ENCODE measurements at places on chromosomes 2 and 18.

DNA sequence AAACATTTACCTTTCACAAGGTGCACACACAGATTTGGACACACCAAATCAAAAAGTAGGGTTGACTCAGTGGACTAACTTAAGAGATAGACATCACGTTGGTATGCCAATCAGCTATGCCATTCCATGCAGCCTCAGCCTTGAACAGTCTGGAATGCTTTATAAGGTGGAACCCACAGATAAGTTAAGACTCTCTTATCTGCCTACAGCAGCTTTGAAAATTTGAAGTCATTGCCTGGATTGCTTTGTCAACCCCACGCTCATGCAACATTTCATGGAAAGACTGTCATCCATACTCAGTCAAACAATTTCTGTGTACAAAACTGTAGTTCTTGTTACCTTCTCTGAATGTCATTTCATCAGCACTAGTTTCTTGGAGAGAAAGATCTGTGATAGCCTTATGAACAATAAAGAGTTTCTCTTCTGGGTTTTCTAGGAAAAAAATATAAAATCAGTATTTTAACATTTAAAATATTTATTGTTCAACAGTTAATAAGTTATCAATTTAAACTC is 1.2 kb downstream of the ERMN start:
- peaks cover 10% of the 10 kb centered on the region for H3K4me1 ChIP-seq
- H3K4me3 ChIP-seq: no peak overlapping the region
- no peak overlapping the region for H3K27ac ChIP-seq
- no peak for DNase-seq
- H3K27me3 ChIP-seq: no peaks in the 10 kb centered on the region

GRCh38 chr2:176979981-176980710 is 232.4 kb upstream of the HNRNPA3 start:
- DNase-seq: no peak
- H3K27ac ChIP-seq: no peak overlapping the region
- H3K36me3 ChIP-seq: no peaks in the 10 kb centered on the region
- H3K4me3 ChIP-seq: no peak overlapping the region

DNA sequence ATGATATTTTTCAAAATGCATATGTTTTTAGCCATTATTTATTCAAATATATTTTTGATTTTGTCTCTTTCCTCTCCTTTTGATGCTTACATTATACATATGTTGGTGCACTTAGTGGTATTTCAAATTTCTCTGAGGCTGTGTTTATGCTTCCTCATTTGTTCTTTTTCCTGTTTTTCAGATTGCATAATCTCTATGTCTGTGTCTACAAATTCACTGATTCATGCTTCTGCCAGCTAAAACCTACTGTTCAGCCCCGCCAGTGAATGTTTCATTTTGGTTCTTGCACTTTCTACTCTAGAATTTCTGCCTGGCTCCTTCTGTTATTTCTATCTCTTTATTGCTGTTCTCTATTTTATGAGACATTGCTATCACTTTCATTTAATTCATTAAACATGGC is 951.7 kb upstream of the CNTNAP5 start:
- H3K36me3 ChIP-seq: no peaks in the 10 kb centered on the region
- no peaks in the 10 kb centered on the region for H3K4me1 ChIP-seq
- H3K4me3 ChIP-seq: no peak overlapping the region
- no peaks in the 10 kb centered on the region for H3K27me3 ChIP-seq
- no peak overlapping the region for H3K27ac ChIP-seq

- no peak overlapping the region for H3K27ac ChIP-seq
- peaks cover 3% of the 10 kb centered on the region for H3K27me3 ChIP-seq
- H3K4me3 ChIP-seq: no peak overlapping the region
- H3K4me1 ChIP-seq: no peaks in the 10 kb centered on the region
These were observed 5.1 kb upstream of the STEAP3 start for GRCh38 chr2:119218478-119219064.

- DNase-seq: no peak
- no peak overlapping the region for H3K4me3 ChIP-seq
- no peak overlapping the region for H3K27ac ChIP-seq
- H3K27me3 ChIP-seq: no peaks in the 10 kb centered on the region
These were observed 129.7 kb upstream of the MYCN start for GRCh38 chr2:15810477-15811150.

GRCh38 chr18:9334973-9335696 is 562 bp downstream of the TWSG1 start:
- H3K27ac ChIP-seq: no peak overlapping the region
- no peaks in the 10 kb centered on the region for H3K36me3 ChIP-seq
- H3K4me1 ChIP-seq: peaks cover 10% of the 10 kb centered on the region
- peaks cover 3% of the 10 kb centered on the region for H3K27me3 ChIP-seq
- peak; percentile 27 for DNase-seq

Data from CD4-positive, CD25-positive, alpha-beta regulatory T cell (primary cell).